Activated CD4-positive, alpha-beta T cell treated with anti-CD3 and anti-CD28 coated beads, Interleukin-2, amount 50 U/mL, for 48 hours (primary cell): ENCODE measurements at places on chromosomes 6 and 20.

- DNase-seq: no peak
Measured at GRCh38 chr20:60219984-60220562, 261.9 kb downstream of the CDH26 start.

GRCh38 chr20:46004889-46005473, 3.7 kb upstream of the MMP9 start:
- no peak for DNase-seq

DNA sequence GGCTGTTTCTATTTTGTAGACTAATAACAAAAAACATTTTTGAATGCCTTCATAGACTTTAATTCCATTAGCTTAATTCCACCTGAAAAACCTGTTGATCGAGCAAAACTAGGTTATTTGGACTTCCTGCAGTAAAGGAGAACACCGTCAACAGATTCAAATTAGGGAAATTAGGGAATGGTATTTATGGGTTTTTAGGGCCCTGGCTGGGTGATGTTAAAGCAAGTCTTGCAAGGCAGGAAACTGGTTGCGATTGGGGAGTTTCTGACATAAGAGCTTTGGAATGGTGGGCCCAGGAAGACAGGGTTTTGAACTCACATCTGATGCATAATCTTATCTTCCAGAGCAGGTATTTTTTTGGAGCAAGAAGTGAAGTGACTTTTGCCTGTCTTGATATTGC, 40.1 kb upstream of the TFAP2C start:
- DNase-seq: no peak

GRCh38 chr20:38343311-38344106, 2.8 kb upstream of the LBP start:
- no peak for DNase-seq

DNA sequence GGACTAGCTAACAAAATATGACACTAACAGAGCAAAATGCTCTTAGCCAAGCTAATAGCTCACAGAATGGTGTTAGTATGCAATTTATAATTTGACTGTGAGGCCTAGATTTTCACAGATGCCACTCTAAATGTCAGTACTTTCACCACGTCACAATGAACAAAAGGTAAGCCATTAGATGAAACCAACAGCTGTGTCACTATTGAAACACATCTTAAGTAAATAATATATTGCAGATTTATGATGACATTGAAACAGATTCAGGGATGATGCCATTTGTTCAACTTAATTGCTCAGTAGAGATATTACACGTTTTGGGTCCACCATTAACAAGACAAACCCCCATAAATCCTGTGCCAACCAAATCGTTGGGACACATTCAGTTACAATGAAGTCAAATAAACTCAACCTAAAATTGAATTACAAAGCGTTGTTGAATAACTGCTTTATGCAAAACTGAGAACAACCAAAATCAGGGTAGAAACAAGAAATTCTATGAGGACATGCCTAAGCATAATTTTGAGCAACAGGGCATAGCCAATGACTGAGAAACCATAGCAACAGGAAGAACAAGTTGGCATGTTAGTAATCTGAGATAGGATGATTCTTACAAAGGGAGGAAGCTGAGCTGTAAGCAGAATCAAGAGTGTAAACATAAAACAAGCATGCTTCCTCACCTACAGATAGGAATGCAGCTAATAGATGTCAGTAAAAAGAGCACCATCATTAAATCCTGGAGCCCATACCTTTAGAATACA, 85.6 kb upstream of the KHDRBS2 start:
- DNase-seq: no peak

- DNase-seq: no peak
Measured at GRCh38 chr6:79196912-79197311, 37.6 kb downstream of the HMGN3 start.

DNA sequence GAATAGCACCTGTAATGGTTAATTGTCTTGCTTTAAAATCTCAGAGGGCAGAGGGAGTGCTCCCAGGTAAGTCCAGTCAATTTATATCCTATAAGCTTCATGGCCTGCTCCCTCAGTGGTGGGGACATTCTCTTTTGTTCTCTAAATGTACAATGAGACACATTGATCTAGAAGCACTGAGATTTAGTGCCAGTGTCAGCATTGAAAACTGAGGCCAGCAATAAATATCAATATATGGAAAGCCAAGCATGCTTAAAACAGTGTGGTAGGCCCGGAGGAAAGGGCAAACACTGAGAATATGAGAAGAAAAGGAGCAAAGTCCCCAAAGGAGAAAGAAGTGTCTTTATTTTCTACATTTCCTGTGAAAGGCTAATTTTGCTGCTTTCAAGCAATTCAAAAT, 68.4 kb upstream of the CCN2 start:
- no peak for DNase-seq

DNA sequence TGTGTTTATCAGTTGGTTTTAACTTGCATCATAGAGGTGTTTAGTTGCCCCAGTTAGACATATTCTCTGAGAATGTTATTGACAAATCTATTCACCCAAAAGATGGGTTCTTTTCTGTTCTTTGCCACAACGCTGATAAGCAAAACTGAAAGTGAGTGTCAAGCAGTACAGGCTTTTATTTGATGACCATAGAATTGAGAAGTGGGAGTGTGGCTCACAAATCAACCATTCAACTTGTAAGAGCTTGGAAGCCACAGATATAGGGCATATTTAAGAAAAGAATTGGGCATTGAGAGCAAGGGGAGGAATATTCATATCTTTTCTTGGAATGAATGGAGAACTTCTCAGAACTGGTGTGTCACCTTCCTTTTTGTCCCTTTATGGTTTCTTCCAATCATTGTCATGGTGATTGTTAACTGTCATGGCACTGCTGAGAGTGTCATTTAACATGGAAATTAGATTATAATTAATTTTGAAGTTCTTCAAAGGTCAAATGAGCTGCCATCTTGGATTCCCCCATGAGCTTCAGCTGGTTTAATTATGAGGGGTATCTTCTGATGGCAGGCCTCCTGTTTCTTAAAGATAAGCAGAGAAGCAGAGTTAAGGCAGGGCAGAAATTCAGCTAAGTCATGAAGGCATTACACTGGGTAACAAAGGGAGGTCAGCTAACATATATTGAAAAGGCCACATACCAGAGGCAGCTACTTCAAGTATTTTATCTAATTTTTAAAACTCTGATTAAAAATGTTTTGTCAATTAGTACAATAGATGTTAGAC, 254.0 kb upstream of the HTR1E start:
- DNase-seq: no peak

- peak; percentile 43 for DNase-seq
Measured at GRCh38 chr6:28489366-28490204, 26.0 kb downstream of the GPX6 start.

DNA sequence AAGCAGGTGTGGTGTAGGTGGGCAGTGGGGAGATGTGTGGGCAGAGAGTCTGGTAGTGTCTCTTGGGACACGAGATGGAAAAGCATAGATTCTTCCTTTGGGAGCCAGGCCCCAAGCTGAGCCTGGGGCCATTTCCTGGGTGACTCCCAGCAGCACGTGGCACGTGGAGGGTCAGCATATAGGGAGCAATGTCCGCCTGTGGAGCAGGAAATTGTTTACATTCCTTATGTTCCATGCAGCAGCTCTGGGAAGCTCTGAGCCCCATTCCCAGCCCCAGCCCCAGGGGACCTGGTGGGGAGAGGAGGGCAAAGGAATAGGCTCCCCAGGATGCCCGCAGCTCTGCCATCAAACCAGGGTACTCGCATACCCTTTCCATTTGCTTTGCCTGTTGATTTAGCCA, 57.6 kb downstream of the DAAM2 start:
- no peak for DNase-seq

GRCh38 chr6:136501096-136501495, 49.1 kb downstream of the MAP7 start:
- no peak for DNase-seq

DNA sequence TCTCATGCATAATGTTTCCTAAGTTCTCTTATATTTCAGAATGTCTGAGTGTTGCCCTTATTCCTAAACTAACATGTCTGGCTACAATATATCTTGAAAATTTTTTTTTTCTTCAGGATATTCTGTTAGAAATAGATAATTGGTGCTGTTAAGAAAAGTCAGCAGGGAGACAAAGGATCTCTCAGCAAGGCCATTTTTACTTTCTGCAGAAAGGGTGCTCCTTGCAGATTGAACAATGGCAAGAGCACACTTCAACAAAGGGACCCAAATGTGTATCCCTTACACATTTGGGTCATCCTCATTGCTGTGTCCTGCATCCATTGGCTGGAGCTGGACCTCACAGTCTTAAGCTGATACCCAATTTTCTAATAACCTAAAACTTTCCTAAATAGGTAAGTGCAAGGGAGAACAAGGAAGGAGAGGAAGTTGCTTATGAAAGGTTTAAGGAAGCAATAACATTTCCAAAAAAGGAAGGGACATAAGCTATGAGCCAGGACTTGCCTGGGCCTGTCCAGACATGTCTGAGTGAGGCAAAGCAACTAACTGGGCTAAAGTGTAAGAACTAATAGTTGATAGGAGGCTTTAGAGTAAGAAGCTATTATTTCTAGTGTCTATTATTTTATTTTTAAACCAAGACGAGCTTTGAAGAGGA, 429.6 kb downstream of the BCKDHB start:
- DNase-seq: no peak

GRCh38 chr20:62339647-62340062, 27.5 kb downstream of the LAMA5 start:
- no peak for DNase-seq

- peak; percentile 19 for DNase-seq
Measured at GRCh38 chr6:157272866-157273755, 50.2 kb downstream of the TMEM242 start.

GRCh38 chr6:91420243-91420642, 833.4 kb upstream of the MAP3K7 start:
- no peak for DNase-seq

- DNase-seq: no peak
Measured at GRCh38 chr6:107646776-107647438, 157.0 kb downstream of the SOBP start.

GRCh38 chr6:24702720-24703282, 16.2 kb downstream of the C6orf62 start:
- DNase-seq: no peak

DNA sequence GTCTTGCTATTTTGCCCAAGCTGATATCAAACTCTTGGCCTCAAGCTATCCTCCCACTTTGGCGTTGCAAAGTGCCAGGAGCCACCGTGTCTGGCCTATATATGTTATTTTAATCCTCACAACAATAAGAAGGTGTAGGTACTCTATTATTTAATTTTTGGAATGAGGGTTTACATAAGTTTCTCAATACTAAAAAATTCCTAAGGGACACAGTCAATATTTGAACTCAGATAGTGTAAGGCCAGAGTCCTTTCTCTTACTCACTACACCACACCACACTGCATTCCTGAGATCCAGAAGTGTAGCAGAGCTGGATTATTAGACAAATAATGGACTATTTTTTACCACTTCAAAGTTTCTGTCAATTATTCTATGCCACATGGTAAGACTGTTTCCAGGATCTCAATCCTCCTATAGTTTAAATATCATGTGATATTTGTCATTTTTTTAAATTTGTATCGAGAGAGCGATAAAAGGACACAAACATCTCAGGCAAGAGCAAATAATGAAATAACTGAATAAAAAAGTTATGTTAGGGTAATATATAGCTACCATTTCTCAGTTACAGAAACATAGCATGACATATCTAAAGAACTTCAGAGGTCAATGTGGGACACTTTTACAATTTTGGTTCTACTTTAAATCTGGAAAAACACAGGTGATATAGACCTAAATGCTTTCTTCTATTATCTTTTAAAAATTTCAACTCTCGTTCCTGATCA, 162.2 kb upstream of the THEMIS start:
- DNase-seq: no peak

DNA sequence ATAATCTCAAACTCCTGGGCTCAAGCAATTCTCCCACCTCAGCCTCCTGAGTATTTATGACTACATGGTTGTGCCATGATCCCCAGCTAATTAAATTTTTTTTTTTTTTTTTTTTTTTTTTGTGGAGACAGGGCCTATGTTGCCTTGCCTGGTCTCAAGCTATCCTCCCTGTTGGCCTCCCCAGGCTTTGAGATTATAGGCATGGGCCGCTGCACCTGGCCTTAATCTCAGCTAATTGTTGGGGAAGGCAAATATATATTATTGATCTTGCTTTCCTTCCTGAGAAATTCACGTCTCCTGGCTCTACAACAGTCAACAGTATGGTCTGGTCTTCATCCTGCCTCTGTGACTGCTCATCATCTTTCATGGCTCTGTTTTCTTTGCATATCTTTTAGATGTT, 20.1 kb downstream of the PCMT1 start:
- no peak for DNase-seq

DNA sequence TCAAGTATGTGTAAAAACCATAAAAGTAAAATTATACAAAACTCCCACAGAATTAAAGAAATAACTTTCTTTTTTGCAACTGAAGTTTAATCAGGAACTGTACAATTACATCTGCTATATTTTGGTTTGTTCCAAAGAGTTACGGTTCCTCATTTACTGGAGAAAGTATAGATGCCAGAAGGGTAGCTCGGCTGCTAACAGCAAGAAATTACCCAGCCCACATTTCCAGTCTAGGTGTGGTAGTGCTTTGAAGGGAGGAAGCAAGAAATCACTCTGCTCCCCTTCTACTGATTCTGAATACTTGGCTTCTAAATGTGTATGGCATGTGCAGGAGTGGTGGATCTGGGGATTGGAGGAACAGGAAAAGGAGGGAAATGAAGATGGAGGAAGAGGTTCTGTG, 441.3 kb downstream of the CDC5L start:
- no peak for DNase-seq

- no peak for DNase-seq
Measured at GRCh38 chr20:45087814-45088213, 13.1 kb downstream of the KCNS1 start.

DNA sequence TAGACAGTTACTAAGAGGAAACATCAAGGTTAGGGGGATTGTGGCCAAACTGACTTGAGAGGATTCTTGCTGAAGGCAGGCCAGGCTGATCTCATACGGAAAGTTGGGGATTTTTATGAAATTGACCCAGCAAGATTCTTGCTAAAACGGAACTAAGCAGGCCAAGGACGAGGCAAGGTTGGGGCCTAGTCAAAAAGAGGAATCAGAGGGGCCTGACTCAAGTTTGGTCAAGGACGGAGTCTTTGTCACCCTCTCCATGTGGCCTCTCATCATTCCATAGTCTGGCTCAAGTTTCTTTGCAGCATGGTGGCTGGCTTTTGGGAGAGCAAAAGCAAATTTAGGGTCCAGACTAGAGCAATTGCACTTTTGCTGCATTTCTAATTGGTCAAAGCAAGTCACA, 7.9 kb upstream of the HECA start:
- no peak for DNase-seq

- DNase-seq: no peak
Measured at GRCh38 chr6:93083337-93084230, 335.8 kb downstream of the EPHA7 start.

GRCh38 chr6:42390228-42390934, 61.3 kb downstream of the TRERF1 start:
- DNase-seq: peak; percentile 73

- no peak for DNase-seq
Measured at GRCh38 chr6:72580281-72580940, 41.5 kb upstream of the KCNQ5 start.

- DNase-seq: no peak
Measured at GRCh38 chr6:47428288-47428687, 49.3 kb upstream of the CD2AP start.

- DNase-seq: no peak
Measured at GRCh38 chr6:38233161-38233791, 406.5 kb downstream of the BTBD9 start.
